ENCODE measurements at places on chromosomes 13 and 19.

DNA sequence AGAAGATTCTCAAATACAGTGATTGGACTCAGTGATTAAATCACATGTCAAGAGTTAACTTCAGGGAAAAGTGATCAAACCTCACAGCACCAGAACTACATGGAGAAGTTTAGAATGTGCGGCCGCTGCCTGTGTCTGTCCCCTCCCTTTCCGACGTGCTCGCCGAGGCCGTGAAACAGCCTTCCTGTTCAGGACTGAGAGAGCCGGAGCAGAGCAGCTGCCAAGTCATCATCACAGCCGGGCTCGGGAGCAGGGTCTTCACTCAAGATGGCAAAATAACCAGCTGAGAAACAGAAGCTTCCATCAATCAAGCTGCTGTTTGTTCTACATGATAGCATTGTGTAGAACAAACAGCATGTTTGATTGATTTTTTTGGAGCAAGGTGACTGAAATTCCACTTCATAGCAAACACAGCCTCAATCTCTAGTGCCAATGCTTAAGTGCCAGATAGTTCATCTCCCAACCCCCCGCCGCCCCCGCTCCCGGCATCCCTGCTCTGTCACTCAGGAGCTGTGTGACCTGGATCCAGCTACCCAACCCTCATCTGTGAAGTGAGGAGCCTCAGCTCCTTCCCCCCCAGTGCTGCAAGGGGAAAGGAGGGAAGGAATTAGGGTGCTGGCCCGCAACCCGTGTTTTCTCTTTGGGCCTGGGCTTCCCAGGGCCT is 70.6 kb downstream of the HSPH1 start:
- DNase-seq: no peak

GRCh38 chr19:2231621-2232221 is 4.4 kb downstream of the PLEKHJ1 start:
- no peak for DNase-seq

DNA sequence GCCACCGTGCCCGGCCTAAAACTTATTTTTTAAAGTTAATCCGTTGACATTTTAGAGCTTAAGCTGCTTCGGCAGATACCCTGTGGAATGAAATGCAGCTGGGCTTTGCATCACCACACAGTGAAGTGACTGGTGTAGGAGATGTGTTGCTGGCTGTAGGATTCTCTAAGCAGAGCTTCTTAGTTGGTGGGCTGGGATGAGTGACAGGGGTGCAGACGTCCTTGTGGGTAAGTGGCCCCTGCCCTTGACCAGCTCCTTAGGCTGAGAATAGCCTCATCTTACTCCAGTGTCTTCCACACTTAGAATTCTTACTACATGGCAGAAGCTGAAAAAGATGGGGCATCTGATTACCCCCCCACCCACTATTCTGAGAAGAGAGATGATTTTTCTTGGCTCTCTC is 11.6 kb downstream of the GATAD2A start:
- DNase-seq: no peak

DNA sequence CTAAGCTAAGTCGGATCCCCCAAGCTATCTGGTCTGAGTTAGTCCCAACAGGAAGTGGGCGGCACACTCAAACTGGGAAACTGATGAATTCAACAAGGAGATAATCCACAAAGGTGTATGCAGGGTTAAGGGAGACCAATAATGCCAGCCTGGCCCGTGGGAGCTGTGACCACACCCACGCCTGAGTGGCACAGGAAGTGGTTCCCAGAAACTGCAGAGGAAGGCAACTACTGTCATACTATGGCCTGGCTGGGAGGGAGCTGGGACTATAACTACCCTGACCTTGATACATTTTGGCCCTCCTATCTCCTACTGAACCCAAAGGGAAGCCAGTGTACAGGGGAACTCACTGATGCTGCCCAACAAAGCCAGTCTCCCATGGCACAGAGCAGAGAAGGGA is 85.5 kb upstream of the TDRD3 start:
- DNase-seq: no peak

- DNase-seq: no peak
Measured at GRCh38 chr19:15181394-15181793, 19.4 kb downstream of the NOTCH3 start.

GRCh38 chr13:73060251-73061160 is 1.7 kb downstream of the KLF5 start:
- DNase-seq: no peak

DNA sequence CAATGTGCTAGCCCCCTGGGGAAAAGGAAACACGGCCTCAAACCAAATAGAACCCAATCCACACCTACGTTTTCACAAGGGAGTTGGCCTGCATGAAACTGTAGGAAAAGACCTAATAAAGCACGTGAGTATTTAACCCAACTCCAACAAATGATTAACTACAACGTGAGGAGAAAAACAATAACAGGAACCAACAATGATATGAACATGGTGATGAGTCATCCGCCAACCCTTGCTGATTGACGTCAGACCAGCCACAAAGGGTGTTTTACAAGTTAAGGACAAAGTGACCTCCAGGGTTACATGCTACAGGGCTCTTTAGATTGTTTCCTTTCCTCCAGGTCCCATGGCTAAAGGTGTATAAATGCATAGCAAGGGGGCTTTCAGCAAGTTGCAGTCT is 460.5 kb downstream of the COG6 start:
- DNase-seq: no peak

DNA sequence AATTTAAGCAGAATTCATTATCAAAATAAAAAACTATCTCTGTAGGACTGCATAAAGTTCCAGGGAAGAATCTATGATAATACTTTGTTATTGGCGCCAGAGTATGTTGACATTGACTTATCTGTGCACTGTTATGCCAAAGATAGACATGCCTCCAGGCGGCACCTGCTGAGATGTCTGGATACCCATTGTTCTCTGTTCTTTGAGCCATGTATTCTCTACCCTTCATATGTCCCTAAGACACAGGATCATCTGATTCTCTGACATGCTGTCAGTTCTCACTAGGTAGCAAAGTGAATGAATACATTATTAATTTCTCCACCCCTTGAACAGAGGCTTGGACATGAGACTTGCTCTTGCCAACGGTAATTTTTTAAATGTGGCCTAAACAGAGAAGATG is 517.8 kb upstream of the SLITRK5 start:
- DNase-seq: no peak

GRCh38 chr13:50033725-50034124 is 18.5 kb downstream of the KCNRG start:
- no peak for DNase-seq

- DNase-seq: peak; percentile 92
Measured at GRCh38 chr19:42268142-42268703, 829 bp upstream of the CIC start.

DNA sequence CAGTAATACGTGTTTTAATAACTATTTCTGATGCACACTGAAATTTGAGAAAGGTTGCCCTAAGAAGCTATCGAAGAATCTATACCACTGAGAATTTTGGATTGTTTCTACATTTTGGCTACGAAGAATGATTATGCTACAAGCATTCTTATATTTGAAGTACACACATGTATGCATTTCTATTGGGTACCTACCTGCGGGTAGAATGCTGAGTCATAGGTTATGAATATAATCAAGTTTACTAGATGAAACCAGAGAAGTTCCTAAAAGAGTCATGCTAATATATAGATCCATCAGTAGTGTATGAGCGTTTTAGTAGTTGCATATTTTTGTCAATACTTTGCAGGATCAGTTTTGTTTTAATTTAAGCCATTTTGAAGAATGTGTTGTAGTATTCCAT is 62.0 kb upstream of the PCDH20 start:
- DNase-seq: no peak

DNA sequence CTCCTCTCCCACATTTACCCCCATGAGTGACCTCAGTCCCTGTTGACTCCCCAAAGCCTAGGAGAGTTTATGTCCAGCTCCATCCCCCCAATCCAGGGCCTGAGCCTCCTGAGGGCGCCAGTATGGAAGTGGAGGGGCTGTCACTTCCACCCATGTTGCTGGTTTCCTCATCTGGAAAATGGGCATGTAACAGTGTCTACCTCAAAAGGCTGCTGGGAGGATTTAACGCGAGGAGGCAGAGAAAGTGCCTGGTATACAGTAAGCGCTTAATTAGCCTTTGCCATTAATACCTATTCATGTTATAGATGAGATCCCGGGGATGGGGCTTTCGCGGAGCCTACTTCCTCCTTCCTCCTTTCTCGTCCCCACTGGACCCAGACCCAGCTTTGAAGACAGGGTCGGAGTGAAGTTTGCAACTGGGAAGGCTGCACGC is 476 bp downstream of the TYK2 start:
- DNase-seq: no peak

GRCh38 chr13:75473468-75473867 is 8.5 kb downstream of the TBC1D4 start:
- no peak for DNase-seq

GRCh38 chr13:85503797-85504196 is 295.4 kb downstream of the SLITRK6 start:
- DNase-seq: no peak

- DNase-seq: no peak
Measured at GRCh38 chr13:109422161-109422560, 364.2 kb downstream of the IRS2 start.

DNA sequence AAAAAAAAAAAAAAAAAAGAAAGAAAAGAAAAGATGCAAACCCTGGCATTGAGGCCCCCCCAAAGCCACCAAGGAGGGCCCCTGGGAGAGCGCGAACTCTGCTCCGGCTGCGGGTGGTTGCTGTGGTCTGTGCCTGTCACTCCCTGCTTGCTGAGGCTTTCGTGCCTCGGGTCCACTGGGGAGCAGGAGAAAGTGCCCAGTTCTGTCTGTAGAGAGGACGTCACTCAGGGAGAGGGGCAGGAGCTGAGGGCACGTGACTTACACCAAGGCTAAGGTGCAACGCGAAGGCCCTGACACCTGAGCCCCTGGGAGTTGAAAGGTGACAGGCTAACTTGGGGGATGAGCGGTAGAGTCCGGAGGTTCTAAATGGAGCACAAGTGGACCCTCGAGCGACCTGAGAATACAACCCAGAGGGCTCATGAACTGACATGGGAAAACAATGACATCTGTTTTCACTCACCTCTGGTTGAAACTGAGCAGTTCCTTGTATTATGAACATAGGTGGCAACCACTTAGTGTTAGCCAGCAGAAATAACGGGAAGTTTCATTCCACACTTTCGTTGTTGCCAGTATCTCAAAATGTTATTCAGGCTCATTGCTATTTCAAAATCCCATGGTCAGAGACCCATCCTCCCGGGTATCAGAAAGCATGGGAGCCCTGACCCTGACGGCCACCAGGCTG is 69.2 kb upstream of the TM9SF2 start:
- no peak for DNase-seq

GRCh38 chr13:75440100-75440499 is 41.9 kb downstream of the TBC1D4 start:
- DNase-seq: no peak

- DNase-seq: no peak
Measured at GRCh38 chr13:114100446-114101357, 31.7 kb downstream of the RASA3 start.

DNA sequence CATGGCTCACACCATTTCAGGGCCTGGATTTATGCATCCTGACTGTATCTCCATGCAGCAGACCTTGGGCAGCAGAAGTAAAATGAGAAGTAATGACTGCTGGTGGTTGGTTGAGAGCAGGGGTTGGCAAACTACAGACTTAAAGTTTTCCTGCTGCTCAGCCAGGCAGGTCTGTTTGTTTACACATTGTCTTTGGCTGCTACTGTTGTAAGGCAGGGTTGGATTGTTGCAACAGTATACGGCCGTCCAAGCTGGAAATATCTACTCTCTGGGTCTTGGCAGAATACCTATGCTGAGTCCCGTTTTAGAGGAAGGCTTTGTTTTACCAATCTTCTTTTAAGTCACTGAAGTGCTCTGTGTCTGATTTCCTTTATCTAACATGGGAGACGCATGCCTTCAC is 13.5 kb downstream of the SNRNP70 start:
- no peak for DNase-seq

DNA sequence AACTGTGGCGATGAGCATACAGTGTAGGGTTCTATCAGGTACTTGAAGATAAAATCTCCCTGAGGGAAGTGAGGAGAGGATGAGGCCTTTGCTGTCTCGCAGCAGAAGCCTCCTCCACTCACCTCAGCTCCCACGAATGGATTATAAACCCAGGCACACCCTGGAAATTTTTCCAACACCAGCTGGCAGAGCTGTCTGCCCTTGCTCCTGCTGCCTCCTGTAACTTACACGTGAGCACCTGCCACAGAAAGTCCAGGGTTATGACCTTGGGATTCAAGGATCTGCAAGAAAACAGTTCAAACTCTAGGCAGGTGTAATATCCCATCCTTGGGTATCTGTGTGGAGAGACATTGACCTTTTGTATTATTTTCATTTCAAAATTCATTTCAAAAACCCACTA is 70.9 kb upstream of the MYO16 start:
- DNase-seq: no peak

DNA sequence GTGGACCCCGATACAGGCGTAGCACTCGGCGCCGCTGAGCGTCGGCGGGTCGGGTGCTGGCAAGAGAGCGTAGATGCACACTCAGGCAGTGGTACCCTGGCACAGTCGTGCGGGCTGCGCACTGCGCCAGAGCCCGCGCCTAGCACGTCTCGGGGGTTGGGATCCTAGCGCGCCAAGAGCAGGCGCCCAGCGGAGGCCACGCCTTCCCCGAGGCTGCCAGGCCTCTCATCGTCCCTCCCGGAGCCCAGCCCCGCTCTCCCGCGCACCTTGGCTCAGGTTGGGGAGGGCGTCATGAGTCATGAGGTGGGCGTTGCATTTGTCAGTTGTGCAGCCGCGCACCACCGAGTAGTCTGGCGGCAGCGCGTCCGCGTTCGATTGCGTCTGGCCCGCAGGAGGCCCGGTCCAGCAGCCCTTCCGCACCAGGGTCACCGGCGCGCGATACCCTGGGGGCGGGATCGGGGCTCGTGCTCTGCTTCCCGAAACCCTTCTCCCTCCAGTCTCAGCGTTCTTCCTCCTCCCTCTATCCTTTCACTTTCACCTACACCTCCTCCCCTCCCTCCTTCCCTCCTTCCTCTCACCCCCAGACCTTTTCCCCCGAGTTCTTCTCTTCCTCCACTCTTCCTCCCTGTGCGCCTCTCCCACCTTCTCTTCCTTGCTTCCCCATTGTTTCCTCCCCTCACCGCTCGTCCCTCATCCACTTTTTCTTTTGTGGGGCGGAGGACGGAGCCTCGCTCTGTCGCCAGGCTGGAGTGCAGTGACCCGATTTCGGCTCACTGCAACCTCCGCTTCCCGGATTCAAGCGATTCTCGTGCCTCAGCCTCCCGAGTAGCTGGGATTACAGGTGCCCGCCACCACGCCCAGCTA is 3.5 kb downstream of the LYPD5 start:
- no peak for DNase-seq

GRCh38 chr13:63166345-63166744 is 1750.7 kb upstream of the PCDH20 start:
- no peak for DNase-seq

Data from stimulated activated CD8-positive, alpha-beta memory T cell treated with anti-CD3 and anti-CD28 coated beads, Interleukin-7, amount 100 ng/mL, for 1 hour (primary cell).